ENCODE measurements at places on chromosomes 11 and 22.

GRCh38 chr22:19548964-19549363 is 24.8 kb upstream of the CLDN5 start:
- DNase-seq: no peak

- no peak for DNase-seq
Observed at GRCh38 chr11:128727320-128727719, 33.4 kb downstream of the FLI1 start.

GRCh38 chr11:93537049-93537448 is 6.1 kb downstream of the SMCO4 start:
- DNase-seq: no peak

DNA sequence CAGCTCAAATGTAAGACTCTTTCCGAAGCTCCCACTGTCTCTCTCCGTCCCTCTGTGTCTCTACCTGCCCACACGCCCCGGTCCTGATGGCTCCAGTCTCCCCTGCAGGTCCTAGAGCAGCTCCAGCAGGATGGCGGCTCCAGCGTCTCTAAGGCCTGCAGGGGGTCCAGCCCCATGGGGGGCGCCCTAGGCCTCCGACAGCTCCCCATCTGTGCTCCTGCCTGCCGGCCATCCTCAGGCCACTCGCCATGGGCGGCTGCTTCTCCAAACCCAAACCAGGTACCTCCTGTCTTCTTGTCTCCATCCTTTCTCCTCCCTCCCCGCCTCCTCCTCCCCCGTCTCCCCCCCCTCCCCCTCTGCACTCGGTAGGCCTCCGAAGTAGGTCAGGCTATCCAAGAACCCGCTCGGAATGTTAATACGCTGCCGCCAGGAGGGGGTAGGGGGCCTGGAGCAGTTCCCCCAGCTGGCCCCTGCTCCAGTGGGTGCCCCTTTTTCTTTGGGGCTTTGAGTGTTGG is 699 bp downstream of the AIFM3 start:
- DNase-seq: no peak

Data from HT1080 (cell line).